ENCODE measurements at places on chromosomes 7 and 10.

DNA sequence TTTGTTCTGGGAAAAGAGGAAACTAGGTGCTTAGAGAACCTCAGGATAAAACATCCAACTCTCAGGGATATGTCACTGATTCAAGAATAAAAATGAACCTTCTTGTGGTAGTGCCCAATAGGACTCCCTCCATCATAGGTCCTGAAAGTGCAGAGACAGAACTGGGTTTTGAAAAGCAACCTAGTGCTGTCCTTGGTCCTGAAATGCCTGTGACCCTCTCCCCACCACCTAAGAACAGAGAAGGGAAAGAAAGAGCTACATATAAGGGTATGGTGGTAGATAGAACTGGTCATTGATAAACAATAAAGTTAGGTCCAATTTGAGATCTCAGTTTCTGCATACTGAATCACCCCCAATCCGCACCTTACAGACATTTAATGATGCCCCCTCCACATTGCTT lies 953.3 kb downstream of the XPNPEP1 start:
- no peak for DNase-seq

- peak; percentile 98 for DNase-seq
These were observed 911 bp upstream of the ZP3 start for GRCh38 chr7:76423666-76424412.

DNA sequence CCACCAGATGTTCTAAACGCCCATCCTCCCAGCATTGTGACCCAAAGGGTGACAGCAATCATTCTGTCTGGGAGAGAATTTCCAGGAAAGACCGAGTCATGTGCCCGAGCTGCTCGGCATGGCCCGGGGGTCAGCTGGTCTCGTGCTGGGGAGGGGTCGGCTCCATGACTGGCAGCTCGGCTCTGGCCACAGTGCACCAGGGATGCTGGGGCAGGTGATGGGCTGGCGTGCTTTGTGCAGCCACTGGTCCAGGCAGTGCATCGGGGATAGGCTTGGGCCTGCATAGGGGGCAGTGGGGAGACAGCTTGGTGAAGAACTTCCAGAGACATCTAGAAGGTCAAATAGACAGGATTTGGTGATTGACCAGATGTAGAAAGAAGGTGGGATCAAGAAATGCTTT lies 39.2 kb upstream of the PSMG3 start:
- DNase-seq: no peak

- DNase-seq: no peak
These were observed 821 bp upstream of the JAZF1 start for GRCh38 chr7:28181416-28181815.

GRCh38 chr10:62831346-62831745 lies 15.2 kb upstream of the EGR2 start:
- no peak for DNase-seq

DNA sequence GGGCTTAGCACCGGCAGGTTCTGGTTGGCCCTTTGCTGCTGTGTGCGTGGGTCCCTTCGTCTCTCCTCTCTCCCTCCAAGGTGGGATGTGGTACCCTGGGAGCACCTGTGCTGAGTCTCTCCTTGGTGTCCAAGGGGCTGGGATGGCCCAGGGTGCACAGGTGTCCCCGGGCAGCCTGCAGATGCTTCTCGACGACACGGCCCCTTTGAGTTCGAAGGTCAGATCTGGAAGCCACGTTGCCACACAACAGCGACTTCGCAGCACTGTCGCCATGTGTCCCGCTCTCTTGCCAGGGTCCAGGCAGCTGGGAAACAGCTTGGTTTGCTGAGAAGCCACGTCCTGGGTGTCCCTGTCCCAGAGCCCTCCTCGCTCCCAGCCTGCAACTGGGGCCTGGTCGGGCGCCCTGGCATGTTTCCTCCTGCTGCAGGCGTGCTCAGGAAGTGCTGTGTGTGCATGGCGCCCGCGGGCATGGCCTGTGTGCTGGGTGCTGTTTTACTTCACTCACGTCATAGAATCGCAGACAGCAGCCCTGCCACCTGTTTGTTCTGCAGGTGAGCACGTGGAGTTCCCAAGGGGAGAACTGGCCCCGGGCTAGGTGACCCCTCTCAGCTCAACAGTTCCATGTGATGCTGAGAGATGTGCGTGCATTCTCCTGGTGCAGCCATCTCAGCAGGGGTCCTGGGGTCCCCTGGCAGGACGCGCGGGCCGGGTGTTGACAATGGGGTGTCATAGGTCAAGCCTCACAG lies 70.9 kb downstream of the DNAJB6 start:
- DNase-seq: no peak

DNA sequence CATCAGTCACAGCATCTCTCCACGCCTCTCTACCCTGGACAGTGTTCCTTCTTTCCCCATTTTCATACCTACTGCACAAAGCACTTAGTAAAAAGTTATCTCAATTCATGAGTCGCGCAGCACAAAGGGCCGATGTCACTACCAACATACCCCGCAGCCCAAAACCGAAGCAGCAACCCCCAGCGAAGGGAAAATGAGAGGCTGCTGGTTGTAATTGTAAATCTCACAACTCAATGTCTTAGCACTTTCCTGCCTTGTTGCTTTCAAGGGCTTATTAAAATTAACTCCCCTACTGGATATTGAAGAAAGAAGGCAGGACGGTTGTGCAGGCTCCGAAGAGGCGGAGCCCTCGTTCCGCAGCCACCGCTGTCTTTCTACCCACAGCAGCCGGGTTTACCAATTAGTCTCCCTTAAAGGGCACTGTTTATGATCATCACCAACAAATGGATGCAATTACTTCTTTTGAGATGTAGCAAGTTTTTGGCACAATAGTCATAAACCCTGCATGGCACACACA lies 6.5 kb downstream of the DIP2C start:
- DNase-seq: no peak

GRCh38 chr7:112819536-112819935 lies 29.3 kb upstream of the TMEM168 start:
- no peak for DNase-seq

DNA sequence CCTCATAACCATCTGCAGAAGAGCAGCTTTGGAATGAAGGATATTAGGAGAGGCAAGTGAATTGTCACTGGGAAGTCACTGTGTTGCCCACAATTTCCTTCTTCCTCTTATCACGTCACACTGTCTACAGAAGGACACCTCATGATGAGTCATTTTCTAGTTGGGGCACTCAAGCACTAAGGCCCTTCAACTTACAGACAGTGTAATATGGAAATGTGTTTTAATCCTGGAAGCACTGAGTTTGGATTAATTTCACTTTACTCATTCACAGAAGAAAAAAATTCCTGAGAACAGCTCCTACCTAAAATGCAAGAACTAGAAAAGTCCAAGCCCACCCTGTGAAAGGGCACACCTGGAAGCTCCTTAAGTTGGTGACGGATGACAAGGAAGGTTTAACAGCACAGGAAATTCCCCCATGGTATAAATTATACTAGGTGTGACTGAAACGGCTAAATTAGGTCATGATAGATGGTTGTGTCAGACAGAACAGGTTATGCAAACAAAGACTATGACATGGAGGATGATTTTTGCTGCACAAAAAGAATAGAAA lies 56.6 kb downstream of the PARD3 start:
- no peak for DNase-seq

DNA sequence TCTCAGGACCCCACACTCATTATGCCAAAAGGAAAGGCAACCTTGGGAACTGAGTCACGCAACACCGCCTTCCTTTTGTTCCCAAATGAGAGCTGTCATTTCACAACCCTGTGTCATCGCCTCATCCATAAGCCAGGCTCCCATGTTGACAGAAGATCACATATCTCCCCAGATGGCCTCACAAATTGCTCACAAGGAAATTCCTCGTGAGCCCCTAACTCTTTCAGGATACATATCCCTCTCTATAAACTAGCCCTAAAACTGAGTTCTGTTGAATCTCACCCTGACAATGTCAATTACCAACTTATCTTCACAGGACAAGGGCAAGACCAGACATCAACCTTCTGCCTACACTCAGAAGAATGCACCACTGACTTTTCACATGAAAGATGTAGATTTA lies 22.6 kb downstream of the CCDC3 start:
- no peak for DNase-seq

DNA sequence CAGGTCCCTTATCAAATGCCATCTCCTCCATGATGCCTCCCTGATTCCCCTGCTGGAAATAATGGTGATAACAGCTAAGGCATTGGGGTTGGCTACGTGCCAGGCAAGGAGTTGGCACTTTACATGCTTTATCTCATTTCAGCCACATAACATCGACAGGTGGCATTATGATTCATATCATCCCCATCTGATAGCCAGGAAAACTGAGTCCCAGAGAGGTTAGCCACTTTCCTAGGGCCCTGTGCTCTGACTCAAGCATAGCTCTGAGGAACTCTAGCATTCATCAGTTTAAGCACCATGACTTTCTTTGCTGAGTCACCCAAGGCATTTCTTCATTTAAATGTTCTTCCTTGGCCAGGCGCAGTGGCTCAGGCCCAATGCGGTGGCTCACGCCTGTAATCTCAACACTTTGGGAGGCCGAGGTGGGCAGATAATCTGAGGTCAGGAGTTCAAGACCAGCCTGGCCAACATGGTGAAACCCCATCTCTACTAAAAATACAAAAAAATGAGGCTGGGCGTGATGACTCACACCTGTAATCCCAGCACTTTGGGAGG lies 6.6 kb downstream of the LEP start:
- DNase-seq: no peak

- peak; percentile 11 for DNase-seq
These were observed 603.9 kb downstream of the PTPRN2 start for GRCh38 chr7:157983502-157984422.

DNA sequence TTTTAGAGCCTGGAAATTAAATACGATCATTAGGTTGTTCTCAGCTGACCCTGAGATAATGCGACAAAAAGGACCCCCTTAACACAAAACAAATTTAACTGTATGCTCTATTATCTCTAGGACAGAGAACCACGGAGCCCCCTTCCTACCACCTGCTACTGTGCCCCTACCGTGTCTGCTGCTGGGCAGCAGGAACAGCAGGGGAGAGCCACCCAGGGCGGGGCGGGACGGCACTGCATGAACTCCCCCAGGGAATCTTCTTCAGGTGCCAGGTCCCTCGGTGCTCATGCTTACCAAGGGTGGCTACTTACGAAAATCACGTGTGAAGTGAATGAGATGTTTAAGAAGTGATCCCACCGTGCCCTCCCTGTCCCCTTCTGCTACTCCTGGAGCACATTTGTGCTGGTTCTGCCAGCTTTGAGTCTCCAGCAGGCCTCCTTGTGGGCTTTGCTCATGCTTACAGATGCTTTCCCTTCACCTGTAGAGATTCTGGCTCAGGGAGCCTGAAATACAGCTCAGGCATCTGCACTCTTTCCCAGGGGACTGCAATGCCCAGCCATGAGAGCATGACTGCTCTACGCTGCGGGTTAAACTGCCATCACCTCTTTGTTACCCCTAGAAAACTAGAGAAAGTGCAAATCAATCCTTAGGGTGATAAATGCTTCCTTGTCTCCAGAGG lies 59.9 kb downstream of the MRPL32 start:
- DNase-seq: no peak

GRCh38 chr7:99798972-99799371 lies 15.0 kb upstream of the CYP3A4 start:
- DNase-seq: no peak

DNA sequence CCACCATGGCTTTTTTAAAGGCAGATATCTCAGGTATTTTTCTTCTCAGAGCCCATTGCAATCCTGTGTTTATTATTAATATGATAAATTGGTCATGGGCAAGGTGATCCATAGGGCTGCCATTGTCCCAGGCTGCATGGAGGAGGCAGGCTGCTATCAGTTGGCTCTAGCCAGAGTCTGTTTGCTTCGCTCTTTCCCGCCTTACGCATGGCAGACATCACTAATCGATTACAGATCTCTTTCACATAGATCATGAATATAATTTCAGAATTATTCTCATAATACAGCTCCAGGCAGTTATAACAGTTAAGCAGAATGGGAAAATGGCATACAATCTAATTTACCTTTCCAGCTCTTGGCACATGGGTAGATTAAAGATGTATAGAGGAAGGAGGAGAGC lies 30.4 kb upstream of the HABP2 start:
- DNase-seq: no peak

GRCh38 chr7:131032786-131033185 lies 294.9 kb upstream of the MKLN1 start:
- no peak for DNase-seq

DNA sequence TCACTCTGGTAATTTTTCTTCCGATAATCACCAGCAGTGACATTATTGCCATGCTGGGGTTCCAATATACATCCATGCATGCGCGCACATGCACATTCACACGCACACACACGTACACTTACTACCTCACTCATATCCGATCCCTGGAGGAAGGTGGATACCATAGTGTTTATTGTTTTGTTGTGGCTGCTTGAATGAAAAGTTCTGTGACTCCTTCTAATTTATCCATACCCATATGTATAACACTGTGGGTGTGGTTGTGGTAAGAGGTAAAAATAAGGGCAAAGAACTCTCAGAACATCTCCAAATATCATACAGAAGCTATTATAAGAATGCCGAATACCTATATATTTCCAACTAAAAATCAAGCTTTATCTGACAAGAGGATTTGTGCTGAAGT lies 407.8 kb upstream of the PODXL start:
- DNase-seq: no peak

GRCh38 chr7:73888959-73889358 lies 28.0 kb downstream of the TMEM270 start:
- DNase-seq: no peak

DNA sequence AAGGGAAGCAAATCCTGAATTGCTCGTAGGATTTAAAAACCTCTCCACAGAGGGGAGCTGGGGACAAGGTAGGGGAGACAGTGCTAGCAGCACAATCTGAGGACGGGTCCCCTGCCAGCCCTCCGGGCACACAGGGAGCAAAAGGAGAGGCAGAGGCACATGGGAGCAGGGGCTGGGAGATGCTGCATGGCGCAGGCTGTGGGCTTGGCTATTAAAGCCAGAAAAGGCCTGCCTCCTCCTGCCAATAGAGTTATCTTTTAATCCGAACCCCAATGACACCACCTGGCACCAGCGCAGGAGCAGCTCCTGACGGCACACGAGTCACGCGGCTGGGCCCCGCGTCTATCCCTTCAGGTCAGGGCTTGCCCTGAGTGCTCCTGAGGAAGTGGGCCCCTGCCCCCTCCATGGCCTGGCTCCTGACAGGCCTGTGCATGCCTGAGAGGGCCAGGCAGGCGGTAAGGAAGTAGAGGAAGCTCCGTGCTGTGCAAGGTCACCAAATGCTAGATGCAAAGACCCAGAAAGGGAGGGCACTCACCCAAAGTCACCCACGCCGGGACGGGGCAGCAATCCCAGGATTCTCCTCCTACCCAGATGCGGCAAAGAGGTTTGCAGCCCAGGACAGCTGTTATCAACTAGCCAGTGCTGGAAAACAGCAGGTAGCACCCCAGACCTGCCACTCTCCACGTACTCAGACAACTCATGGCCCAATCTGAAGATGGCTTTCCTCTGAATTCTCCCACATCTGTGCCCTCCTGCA lies 28.1 kb downstream of the DLG5 start:
- peak; percentile 98 for DNase-seq

DNA sequence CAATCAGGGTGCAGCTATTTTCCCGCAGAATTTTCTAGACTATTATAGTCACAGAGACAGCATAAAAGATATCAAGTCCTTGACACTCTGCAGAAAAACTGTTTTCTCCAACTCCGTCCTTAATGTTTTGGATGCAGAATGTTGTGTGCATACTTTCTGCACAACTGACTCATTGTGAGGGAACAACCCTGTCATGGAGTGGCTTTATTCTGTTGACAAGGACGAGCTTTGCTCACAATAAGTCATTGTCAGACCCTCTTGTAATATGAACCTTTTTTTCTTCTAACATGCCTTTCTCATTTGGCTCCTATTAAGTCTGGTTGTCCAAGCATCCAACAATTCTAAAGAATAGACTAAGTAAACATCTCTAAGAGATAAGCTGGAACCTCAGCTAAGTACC lies 17.3 kb downstream of the ABCB4 start:
- DNase-seq: no peak

GRCh38 chr7:134996097-134996550 lies 9.8 kb downstream of the AGBL3 start:
- no peak for DNase-seq
